Right ventricle myocardium inferior (tissue), 1 donor: ENCODE measurements at places on chromosomes 13 and 19.

GRCh38 chr19:19540064-19540714 is 2.1 kb downstream of the CILP2 start:
- DNase-seq, result peak; percentile 88

GRCh38 chr13:79190932-79191331 is 215.1 kb downstream of the RBM26 start:
- no peak for DNase-seq

DNA sequence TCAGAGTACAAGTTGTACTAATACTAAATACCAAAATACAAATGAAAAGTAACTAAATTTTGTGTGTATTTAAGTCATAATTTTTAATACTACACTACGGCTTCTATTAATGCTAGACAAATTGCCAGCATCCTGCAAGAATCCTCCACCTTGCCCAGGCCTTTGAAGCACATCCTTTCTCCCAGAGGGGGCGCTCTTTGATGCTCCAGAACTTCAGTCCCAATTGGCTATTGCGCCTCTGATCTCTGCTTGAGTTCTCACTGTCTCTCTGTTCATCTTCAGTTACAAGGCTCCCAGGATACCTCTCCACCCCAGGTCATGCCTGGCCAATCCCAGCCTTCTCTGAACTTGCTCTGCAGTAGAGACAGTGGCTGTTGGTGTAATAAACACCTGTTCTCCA is 141.0 kb downstream of the DCLK1 start:
- no peak for DNase-seq

DNA sequence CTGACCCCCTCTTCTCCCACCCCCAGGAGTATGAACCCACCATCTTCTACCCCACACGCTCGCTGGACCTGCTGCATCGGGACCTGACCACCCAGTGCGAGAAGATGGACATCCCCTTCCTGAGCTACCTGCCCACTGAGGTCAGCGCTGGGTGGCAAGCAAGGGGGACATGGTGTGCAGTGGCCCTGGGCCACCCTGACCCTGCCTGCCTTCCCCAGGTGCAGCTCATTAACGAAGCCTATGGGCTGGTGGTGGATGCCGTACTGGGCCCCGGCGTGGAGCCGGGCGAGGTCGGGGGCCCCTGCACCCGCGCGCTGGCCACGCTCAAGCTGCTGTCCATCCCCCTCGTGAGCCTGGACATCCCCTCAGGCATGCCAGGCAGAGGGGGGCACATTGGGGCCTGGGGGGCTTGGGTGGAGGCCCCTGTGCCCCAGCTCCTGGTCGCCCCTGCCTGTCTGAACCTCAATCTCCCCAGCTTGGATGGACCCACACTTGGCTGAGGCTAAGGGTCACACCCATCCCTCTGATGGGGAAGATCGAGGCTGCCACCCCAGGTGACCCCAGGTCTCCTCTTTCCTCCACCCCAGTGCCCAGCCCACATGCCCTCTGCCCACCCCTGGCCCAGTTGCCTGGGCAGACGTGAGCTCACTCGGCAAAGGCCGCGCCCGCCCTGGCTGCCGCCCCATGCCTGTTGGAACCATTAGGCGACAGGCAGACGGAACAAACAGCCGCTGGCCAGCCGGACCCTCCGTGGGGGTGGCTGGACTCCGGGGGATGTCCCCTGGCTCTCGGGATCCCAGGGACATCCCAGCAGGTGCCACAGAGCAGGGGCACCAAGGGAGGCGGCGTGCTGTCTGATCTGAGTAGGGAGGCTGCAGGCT is 2.5 kb upstream of the CILP2 start:
- no peak for DNase-seq

GRCh38 chr19:46610851-46611770 is 10.0 kb downstream of the CALM3 start:
- no peak for DNase-seq

GRCh38 chr13:105389373-105389772 is 1146.1 kb downstream of the EFNB2 start:
- peak; percentile 41 for DNase-seq

GRCh38 chr19:7191946-7192691 is 102.1 kb downstream of the INSR start:
- DNase-seq, result no peak

GRCh38 chr13:33730619-33731018 is 87.3 kb upstream of the RFC3 start:
- no peak for DNase-seq

GRCh38 chr19:17946965-17947784 is 14.4 kb downstream of the CCDC124 start:
- no peak for DNase-seq

DNA sequence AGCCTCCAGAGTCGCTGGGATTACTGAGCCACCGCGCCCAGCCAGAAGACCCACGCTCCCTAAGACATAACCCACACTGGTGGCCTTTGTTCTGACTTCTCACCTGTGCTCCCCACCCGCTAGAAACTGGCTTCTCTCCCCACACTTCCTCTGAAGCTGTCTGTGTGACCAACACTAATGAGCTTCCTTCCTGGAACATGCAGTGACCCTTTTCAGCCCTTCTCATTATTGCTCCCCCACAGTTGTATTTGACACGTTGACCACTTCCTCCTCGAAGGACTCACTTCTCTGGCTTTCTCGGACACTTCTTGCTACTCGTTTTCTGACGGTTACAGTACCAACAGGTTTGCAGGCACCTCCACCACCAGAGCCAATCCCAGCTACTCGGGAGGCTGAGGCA is 10.9 kb downstream of the NCR1 start:
- DNase-seq, result no peak

- no peak for DNase-seq
Observed at GRCh38 chr13:79522583-79522982, 41.6 kb downstream of the NDFIP2 start.

DNA sequence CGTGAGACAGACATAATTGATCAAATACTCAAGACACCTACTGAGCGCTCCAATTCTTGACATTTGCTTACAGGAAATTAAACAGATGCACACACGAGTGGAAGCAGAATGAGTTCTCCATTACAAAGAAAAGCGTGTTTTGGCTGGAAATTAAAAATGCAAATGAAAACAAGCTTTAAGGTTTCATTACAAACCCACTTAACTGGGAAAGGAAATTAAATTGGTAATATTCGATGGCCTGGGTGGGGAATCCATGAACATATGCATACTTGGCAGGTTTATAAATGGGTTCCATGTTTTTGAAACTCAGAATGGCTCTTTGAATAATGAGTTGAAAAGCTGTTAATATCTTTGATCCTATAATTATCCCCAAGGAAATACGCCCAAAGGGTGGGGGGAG is 178.0 kb downstream of the IER2 start:
- no peak for DNase-seq
